NCI-H526 (cell line): ENCODE measurements at places on chromosomes 1 and 21.

DNA sequence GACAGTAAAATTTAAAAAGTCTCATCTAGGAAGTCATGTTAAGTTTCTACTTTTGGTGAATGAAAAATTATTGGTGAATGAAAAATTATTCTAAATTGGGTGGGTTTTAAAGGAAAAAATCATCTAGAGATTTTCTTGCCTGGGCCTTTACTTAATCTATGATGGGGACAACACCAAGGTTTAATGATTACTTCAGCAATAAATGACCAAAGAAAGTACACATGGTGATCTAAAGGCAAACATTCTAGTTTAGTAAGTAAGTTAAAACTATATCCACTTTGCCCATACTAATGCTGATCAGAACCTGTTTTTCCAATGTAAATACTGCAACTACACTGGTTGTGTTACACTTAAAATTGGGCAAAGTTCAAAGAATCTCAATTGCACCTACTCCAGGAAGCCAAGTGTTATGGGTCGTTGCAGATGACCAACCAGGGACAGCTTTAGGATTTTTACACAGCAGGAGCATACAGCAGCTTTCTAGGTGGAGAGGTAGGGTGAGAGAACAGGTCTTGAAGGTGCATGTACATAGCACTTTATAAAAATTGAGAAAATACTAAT, 14.6 kb upstream of the RPL5 start:
- no peak for DNase-seq

GRCh38 chr1:204257446-204257845, 43.7 kb upstream of the GOLT1A start:
- DNase-seq = no peak

GRCh38 chr1:209838537-209838936, 10.8 kb downstream of the UTP25 start:
- no peak for DNase-seq

DNA sequence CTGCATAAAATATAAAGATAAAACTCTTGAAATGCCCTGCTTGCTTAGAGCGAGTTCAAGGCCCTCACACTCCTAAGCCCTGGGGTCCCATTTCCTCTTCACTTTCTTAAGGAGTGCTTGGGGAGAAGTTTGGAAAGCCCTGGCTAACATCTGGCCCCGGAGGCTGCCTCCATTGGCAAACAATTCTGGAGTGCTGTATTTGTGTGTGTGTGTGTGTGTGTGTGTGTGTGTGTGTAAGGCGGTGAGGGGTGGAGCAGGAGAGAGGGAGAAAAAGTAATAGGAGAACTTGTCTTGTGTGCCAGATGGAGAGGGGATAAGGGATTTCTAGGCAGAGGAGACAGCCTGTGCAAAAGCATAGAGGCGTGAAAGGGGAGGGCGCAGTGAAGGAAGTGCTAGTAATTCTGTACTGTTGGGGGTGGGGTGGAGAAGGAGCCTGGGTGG, 578 bp upstream of the TRIM62 start:
- peak; percentile 26 for DNase-seq

GRCh38 chr1:1877865-1878436, 12.9 kb downstream of the GNB1 start:
- no peak for DNase-seq

- no peak for DNase-seq
Observed at GRCh38 chr1:226654046-226654667, 84.9 kb downstream of the ITPKB start.

DNA sequence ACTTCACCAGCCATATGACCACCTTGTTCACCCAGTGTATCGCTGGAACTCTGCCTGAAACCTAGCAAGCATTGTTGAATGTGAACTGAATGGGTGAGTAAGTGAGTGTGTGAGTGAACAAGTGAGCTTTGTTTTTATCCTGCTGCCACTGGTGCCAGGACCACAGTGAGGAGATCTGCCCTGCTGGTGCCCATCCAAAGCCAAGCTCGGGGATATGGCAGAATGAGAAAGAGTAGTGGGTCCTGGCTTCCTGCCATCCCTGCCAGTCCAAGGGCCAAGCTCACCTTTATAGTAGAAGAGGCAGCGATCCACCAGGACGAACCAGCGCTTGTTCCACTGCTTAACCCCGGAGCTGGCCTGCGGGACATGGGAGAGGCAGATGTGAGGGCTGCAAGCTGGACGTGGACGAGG, 53.4 kb upstream of the GOLT1A start:
- DNase-seq = no peak

GRCh38 chr1:8133190-8133589, 107.1 kb upstream of the ERRFI1 start:
- no peak for DNase-seq

- DNase-seq = no peak
Observed at GRCh38 chr1:21266119-21266774, 24.0 kb downstream of the ECE1 start.

DNA sequence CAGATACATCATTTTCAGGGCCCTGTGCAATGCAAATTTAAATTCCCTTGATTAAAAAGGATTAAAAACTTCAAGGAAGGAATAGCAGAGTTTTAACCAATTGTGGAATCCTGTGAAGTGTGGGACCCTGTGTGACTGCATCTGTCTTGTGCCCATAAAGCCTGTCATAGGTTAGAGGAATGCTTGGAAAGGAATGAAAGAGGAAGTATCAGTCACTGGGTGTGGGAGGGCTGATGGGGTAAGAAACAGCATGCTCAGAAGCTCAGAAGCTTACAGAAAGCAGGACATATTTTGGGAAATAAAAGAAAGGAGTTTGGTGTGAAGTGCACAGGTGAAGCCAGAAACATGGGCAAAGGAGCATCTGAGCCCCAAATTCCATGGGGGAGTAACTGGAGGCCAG, 150.8 kb upstream of the ETV3 start:
- no peak for DNase-seq

DNA sequence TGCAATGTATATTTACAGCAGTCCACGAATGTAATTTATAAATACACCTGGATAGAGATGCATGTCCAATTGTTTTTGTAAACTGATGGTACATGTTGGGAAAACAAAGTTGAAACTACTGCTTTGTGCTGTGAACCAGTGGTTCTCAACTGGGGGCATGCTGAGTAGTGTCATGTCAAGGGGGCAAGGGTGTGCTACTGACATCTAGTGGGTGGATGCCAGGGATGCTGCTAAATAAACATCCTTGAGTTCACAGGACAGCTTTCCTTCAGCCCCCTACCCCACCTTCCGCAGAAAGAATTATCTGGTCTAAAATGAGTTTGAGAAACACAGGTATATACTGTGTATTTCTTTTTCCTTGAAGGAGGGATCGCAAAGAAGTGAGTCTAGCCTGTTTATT, 95.9 kb downstream of the RASAL2 start:
- peak; percentile 60 for DNase-seq

GRCh38 chr1:233197940-233198339, 97.6 kb downstream of the PCNX2 start:
- no peak for DNase-seq

- DNase-seq = no peak
Observed at GRCh38 chr1:224458996-224459395, 24.4 kb upstream of the WDR26 start.

DNA sequence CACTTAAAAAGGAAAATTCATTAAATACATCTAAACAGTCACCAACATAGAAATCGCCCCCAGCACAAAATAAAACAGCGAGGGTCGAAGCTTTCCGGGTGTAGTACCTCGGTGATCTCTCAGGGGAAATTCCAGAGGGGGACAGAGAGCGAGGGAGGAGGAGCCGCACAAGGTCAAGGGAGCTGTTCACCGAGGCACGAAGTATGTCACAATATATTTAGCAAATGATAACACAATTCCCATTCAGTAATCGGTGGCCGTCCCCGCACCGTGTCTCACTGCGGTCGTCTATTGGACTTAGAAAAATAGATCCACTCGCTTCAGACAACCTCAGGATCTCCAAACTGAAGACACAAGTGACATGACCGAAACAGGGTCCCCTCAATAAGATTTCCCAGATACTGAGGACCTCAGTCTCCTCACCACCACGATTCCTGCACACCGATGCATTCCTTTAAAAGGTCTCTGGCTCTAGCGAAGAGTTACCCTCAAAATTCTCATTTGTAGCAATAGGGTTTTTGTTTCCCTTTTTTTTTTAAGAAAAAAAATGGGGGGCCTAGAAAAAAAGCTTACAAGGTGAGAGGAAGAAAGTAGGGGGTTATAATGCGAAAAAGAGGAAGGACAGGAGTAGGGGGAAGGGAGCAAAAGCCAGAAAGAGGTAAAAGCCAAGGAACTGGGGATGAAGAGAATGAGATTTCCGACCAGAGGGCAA, 1.1 kb downstream of the LPGAT1 start:
- peak; percentile 58 for DNase-seq

GRCh38 chr21:17460094-17460493, 52.7 kb upstream of the CXADR start:
- DNase-seq = no peak

GRCh38 chr21:16538405-16538804, 808.6 kb downstream of the USP25 start:
- no peak for DNase-seq

DNA sequence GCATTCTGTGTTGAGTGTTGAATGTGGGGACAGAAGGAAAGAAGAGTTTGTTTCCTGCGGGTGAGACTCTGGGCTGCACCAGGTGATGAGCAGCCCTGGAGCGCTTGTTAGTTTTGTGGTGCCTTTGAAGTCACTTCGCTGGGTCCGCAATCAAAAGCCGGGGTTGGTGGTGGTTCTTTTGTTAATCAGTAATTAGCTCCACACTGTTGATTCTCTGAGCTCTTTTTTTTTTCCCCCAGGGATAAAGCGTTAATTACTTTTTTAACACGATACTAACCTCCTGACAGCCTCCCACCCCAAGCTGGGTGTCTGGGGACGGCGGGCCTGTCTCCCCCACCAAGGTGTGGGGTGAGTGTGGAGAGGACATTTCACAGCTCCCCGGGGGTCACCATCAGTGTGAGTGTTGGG, 56.6 kb downstream of the AGPAT3 start:
- DNase-seq = no peak

- DNase-seq = no peak
Observed at GRCh38 chr1:30033256-30034104, 689.9 kb downstream of the MATN1 start.

DNA sequence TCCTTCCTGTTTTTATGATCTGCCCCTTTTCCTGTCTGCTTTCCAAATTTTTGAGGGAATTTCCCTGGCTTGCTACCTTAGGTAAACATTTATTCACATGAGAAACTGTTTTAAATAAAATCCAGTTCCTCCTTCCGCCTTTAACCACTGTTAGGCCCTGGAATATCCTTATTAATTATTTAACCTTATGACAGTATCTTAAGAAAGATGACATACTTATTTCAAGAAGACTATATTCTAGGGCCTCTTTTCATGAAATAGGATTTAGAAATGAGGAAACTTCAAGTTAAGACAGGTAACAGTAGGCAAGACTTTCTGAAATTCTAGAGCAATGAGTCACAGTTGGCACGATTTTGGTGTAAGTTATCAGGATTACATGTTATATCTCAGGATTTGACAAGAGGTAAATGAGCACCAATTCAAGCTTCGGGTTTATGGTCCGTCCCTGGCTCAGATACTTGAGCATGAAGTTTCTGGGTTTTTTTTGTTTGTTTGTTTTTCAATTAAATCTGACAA, 2.0 kb upstream of the TNFSF18 start:
- DNase-seq = no peak

- no peak for DNase-seq
Observed at GRCh38 chr1:235408503-235408960, 41.3 kb downstream of the TBCE start.

- DNase-seq = no peak
Observed at GRCh38 chr21:43936247-43936967, 71.4 kb downstream of the AGPAT3 start.

- no peak for DNase-seq
Observed at GRCh38 chr1:64976361-64976760, 10.0 kb upstream of the JAK1 start.

DNA sequence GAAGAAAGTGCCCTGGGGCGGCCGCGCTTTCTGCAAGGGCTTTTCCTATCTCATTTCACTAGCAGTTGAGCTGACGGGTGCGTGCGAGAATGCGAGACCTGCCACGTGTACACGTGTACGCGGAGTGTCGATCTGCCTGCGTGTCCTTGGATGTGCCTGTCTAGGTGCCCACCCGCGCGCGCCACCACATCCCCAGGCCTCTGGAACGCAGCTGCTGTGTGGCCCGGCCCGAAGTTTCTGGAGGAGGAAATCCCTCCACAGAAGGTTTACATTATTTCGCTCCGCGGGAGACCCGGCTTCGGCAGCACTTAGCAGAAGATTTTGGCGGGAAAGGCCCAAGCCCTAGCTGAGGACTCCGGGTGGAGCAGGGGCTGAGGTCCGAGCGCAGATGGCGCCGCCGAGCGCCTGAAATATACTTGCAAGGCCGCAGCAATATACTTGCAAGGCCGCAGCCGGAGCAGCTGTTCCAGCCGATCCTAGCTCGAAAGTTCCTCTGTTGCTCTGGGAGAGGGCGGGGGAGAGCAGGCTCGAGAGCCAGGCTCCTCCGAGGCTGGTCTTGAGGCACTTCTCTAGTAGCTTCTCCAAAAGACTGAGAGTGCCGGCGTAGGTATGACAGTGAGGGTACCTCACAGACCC, 3.9 kb downstream of the TBX15 start:
- no peak for DNase-seq

DNA sequence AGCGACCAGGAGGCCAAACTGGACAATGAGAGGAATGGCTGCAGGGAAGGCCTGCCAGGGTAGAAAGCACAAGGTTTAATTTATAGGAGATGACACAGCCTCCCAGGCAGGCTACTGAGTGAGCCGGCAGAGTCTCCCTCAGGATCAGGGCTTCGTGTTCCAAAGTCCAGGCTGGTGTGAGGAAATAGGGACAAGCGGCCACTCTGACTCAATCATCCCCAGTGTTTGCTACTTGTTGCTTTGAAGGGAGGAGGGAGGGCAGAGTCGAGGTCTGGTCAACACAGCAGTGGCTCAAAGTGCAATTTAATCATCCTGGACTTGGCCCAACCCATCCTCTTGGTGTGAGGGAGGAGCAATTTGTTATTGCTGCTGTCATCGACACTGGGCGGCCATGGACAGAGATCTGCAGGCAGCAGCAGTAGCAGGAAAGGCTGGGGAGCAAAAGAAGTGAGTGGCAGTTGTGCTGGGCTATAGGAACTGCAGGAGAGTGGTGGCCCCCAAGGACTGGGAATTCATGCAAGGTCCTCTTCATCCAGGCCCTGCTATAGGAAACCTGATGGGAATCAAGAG, 27.5 kb downstream of the TBX15 start:
- DNase-seq = no peak

DNA sequence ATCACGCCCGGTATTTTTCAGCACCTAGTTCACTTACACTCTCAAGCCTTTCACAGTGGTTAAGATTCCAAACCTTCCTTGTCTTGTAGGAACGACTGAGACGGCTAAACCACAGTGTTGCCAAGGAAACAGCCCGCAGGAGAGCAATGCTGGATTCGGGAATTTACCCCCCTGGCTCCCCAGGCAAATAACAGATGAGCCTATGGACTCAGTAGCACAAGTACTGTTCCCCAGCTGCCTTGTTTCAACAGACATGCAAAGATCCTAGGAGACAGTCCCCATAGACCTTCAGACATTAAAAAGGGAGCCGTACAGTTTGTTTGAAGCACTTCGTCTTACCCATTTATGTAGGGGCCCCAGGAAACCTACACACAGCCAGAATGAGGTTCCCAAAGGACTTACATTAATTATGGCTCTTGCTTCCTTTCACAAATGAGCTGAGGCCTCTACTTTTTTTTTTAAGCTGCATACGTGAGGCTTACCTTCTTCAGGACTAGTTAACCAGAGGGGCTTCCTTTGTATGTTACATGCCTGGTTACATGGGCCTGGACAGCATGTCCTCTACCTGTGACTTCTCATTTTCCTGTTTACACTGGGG, 2.7 kb downstream of the SNAPIN start:
- DNase-seq = peak; percentile 30
